Activated CD8-positive, alpha-beta memory T cell treated with anti-CD3 and anti-CD28 coated beads for 1 hour (primary cell): ENCODE measurements at places on chromosomes 5 and 9.

DNA sequence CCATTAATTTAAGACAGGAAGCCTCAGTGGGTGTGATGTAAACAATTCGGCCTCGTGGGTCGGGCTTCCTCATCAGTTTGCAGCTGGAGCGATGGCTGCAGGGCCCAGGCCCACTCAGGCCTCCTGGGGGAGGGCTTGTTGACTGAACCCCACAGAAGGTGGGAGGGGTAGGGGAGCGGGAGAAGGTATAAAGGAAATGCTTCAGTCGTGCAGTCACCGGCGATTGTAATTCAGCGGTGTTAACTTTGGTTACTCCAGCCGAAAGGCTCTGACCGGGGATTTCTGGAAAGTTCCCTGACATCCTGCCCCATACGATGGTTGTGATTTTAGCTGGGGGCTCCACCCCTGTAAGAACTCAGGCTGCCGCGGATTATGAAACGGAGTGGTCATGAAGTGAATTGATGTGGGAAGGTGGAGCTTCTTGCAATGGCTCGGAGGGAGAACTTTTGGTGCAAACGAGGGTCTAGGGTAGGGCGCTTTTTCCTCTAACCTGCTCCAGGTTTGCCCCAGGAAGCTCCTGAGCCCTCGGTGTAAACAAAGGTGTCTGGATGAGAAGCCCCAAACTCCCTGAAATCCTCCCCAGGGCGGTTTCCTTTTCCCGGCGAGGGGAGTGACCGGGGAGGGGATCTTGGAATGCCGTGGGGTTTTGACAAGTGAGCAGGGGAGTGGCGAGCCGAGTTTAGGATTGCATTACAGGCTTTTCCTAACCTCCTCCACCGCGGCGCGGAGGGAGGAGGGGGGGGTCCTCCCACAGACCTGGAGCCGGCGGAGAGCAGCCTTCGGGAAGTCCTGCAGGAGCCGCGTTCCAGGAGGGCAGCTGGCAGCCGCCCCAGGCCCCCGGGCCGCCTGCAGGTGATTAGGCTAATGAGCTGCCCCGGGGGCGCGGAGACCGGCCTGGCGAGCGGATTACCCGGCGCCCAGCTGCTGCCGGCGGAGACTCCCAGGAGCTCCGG is 215.5 kb downstream of the PDZD2 start:
- no peak for DNase-seq

DNA sequence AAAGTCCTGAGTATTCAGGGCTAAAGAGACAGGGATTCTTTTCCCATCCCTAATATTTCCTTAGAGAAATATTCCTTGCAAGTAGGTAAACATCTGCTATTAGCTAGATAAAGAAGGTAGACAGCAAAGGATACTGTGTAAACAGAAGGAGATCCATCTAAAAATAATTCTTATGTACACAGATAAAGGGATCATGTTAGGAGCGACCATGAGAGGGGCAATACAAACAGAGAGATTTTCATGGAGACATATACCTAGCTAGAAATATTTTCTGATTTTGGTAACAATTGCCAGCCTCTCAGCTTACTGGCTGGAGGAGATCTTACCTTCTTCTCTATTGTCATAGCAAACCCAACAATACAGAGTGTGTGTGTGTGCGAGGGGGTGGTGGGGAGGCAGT is 184.6 kb upstream of the DMAC1 start:
- DNase-seq, result no peak

GRCh38 chr5:154351566-154351965 is 94.2 kb upstream of the SAP30L start:
- no peak for DNase-seq

DNA sequence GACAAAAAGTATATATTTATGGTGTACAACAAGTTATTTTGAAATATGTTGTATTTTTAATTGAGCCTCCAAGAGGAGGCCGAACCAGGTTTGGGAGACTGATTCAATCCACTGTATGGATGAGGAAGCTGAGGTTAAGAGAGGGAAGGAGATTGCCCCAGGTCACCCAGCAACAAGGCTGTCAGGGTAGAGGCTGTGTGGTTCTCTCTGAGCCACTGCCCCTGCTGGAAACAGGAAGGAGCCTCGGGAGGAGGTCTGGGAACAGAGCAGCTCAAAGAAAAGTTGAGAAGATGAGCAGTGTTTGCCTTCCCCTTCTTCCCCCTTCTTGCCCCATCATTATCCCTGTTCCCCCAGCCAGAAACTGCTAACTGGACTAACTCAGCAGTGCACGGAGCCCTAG is 6.6 kb upstream of the FAT2 start:
- DNase-seq, result no peak

GRCh38 chr9:119801311-119801710 is 432.1 kb upstream of the BRINP1 start:
- no peak for DNase-seq

- no peak for DNase-seq
These were observed 229.3 kb downstream of the CCDC171 start for GRCh38 chr9:15782106-15782505.
